ENCODE measurements at places on chromosomes 1 and 21.

DNA sequence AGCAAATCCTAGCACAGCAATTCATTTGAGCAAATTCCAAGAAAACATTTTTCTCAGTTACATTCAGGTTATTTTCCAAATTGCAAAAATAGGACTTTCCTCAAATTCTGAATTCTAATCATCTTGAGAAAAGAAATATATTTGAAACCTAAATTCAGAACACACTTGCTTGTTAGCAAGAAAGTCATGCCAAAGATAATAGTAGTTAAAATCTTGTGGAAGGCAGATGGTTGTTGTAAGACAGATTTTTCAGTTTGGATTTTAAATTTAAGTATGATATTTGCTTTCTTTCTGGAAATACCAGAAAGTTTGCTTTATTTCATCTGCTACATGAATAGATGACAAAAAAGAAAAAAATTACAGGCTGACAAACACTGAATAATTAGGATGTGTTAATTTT lies 29.1 kb downstream of the SNX7 start:
- no peak for DNase-seq

DNA sequence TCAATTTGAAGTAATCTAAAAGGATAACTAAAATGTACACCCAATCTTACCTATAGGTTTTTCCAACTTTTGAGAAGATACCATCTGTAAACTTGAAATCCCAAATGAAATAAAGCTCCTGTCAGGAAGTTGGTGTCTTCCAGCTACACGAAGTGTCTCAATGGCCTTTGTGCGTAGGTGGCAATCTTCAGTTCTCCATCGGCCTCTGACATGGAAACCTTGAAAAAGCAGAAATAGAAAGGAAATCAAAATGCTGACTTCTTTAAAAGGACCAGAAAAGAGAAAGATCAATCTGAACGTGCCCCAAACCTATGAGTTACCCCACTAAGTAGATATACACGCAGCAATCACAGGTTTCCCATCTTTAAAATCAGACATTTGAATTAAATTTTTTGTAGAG lies 10.0 kb downstream of the MKNK1 start:
- no peak for DNase-seq

- DNase-seq = no peak
These were observed 145.3 kb downstream of the S1PR1 start for GRCh38 chr1:101382135-101382534.

DNA sequence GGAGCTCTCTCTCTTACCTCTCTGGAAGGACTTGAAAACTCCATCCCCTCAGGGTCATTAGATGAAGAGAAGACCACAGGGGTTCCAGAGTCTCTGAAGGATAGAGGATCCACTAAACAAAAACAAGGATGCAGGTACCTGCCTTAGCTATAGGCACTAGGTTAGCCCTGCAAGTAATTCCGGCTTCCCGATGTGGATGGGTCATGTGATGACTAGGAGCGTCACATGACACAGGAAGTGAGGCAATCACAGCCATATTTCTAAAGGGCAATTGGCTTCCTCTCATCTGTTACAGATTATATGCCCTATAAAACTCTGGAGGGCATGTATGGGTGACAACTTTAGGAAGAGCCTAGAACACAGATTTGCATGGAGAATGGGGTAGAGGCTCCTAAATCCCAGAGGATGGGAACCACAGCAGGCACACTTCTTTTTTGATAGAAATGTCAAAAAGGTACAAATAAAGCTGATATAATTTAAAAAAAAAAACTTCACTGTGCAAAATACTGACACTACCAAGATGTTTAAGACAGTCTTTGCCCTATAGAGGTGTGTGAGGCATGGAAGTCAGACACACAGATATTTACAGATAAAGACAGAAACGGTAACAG lies 14.1 kb downstream of the ENTREP3 start:
- DNase-seq = peak; percentile 71

DNA sequence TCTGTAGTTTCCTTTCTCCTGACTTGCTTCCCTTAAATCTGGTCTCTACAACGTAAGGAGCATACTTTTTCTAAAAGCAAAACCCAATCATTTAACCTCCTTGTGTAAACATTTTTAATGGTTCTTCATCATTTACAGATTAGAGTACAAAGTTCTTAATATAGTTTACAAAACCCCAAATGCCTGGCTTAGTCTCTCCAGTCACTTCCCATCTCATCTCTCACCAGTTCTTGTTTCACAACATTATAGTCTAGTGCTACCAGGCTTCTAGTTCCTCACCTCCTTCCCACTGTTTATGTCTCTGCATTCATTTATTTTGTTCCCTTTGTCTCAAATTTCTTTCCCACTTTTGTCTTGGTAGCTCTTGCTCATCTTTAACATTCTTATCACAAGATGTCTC lies 168.4 kb downstream of the FASLG start:
- no peak for DNase-seq

- no peak for DNase-seq
These were observed 187.1 kb downstream of the LMO4 start for GRCh38 chr1:87515781-87516180.

- no peak for DNase-seq
These were observed 71.0 kb downstream of the PGBD5 start for GRCh38 chr1:230355128-230355527.

- no peak for DNase-seq
These were observed 83.3 kb upstream of the TNR start for GRCh38 chr1:175826705-175827104.

- DNase-seq = no peak
These were observed 228.7 kb downstream of the BARHL2 start for GRCh38 chr1:90488451-90488850.

- no peak for DNase-seq
These were observed 16.8 kb downstream of the GNG4 start for GRCh38 chr1:235632506-235633401.

DNA sequence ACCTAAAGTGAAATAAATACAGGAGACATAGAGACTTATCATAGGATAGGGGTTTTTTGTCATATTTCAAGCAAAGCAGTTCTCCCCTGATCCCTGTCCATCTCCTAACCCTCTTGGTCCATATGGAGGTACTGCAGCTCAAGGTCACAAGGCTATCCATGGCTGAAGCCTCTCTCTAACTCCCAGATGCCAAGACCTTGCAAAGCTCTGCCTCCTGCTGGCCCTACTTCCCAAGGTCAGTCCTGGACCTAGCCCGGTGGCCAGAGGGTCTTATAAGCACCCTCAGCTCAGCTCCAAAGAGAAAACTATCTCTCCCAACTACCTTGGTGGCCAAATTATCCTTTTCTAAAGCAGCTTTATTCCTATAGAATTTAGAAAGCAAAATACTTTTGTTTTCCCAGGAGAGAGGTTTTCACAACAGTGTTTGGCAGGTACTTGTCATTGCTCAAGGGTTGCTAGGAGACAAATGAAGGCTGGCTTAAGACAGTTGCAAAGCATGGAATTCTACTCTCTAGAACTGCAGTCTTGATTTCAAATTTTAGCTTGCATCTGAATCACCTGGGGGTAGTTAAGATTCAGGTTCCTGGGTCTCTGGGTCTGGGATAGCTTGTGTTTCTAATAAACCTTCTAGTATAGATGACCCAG lies 121.5 kb downstream of the XCL2 start:
- DNase-seq = no peak

GRCh38 chr1:245678860-245679411 lies 524.2 kb downstream of the KIF26B start:
- DNase-seq = no peak

- DNase-seq = no peak
These were observed 53.7 kb upstream of the HMCN1 start for GRCh38 chr1:185680453-185680852.

GRCh38 chr1:160806784-160807183 lies 10.8 kb downstream of the LY9 start:
- DNase-seq = no peak

- DNase-seq = peak; percentile 79
These were observed 228.2 kb upstream of the USP24 start for GRCh38 chr1:55443175-55443915.
